ENCODE measurements at places on chromosomes 5 and 9. TPM values are rescaled to one million over a fixed set of nuclear protein-coding genes. Genes with fewer than 3 reads are reported as not detected.

The NFIB gene
- total RNA-seq: 28.9 TPM

The ZFYVE16 gene
- 32.7 TPM for total RNA-seq

The CCIN gene
- total RNA-seq: 1.7 TPM

The IL11RA gene
- 9.9 TPM for total RNA-seq

The BARHL1 gene
- not detected for total RNA-seq

The CRB2 gene
- not detected for total RNA-seq

The ADAMTS12 gene
- 57.8 TPM for total RNA-seq

The FOXD1 gene
- total RNA-seq: 6.5 TPM

The ENTREP1 gene
- 0.38 TPM for total RNA-seq

The KCTD16 gene
- 2.3 TPM for total RNA-seq

The PKN3 gene
- total RNA-seq: 0.28 TPM

All from regular cardiac myocyte (primary cell).